ENCODE measurements at places on chromosomes 7 and 10.

DNA sequence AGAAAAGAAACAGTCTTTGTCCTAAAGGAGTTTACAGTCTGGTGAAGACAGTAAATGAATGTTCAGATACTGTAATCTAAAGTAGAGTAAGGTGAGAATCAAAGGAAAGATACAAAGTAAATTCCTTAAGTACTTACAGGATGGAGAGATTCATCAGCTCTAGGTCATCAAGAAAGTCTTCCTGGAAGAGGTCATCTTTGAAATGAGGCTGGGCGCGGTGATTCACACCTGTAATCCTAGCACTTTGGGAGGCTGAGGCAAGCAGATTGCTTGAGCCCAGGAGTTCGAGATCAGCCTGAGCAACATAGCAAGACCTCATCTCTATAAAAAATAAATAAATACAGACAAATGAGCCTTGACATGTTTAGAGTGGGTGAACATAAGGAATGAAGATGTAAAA lies 18.3 kb downstream of the FHIP2A start:
- no peak for DNase-seq

DNA sequence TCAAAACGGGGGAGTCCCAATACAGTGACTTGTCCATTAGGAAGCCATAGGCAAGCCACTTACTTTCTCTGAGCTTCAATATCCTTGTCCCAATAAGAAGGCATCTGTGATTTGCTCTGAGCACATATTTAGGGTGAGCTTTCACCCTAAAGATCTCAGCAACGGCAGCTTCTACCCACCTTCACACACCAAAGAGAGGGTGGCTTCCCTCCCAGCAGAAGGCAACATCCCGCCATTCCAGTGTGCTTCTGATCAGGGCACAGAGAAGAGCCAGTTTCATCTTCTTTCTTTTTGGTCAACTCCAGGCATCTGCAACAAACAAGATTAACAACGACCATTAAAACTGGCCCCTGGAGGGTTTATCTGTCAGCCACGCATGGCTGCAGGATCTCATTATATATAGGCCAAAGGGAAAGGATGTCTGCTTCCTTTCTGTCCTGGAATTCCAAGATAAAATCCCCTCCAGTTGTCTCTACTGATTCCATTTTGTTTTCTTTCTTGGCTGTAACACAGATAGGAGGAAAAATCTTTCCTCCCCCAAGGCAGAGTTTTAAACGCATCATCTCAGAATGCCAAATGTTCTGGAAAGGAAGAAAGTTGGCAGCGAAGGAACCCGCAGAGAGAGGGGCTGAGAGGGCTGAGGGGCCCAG lies 491 bp upstream of the SH2D4B start:
- DNase-seq: no peak

DNA sequence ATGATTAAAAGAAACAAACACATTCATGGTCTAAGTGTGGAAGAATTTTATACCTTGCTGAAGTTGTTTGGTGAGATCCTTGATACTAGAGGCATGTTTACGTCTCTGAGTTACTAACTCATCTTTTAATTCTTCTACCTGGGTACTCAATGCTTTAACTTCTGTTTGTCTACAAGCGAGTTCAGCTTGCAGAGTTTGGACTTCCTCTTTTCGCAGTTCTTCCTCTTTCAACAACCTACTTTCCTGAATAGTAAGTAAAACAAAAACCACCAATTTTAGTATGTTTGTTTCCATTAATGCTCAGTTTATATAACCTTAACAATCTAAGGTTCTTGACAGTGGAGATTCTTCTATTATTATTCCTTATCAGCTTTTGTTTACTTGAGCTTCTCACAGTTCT lies 42.9 kb downstream of the CCDC186 start:
- DNase-seq: no peak

DNA sequence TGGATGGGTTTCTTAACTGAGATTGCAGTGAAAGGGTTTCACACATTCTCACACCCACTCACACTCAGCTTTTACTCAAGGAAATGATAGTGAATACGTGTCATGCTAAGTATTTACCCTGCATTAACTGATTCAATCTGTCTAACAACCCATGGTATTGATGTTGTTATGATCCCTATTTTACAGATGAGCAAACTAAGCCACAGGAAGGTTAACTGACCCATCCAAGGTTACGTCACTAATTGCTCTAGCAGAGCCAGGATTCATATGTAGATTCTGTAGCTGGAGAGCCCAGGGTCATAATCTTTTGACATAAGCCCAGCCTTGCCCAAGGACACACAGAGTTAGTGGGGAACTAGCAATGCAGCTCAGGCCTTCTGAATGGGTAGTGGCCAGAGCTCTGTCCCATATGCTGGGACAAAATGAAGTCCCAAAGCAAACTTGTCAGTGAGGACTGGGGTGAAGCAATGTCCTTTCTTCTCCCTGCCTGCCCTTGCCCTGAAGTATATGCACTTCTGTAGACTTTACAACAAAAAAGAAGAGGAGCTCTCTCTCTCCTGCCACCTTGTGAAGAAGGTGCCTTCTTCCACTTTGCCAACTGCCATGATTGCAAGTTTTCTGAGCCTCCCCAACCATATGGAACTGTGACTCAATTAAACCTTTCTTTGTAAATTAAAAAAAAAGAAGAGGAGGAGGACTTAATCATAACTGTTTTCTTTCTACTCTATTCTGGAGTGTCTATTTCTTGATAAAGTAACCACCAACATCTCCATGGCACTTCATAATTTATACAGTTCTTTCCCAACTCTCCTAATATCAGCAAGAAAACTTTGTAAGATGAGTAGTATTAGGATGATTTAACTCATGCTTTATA lies 4.9 kb upstream of the CYP3A7 start:
- DNase-seq: no peak

DNA sequence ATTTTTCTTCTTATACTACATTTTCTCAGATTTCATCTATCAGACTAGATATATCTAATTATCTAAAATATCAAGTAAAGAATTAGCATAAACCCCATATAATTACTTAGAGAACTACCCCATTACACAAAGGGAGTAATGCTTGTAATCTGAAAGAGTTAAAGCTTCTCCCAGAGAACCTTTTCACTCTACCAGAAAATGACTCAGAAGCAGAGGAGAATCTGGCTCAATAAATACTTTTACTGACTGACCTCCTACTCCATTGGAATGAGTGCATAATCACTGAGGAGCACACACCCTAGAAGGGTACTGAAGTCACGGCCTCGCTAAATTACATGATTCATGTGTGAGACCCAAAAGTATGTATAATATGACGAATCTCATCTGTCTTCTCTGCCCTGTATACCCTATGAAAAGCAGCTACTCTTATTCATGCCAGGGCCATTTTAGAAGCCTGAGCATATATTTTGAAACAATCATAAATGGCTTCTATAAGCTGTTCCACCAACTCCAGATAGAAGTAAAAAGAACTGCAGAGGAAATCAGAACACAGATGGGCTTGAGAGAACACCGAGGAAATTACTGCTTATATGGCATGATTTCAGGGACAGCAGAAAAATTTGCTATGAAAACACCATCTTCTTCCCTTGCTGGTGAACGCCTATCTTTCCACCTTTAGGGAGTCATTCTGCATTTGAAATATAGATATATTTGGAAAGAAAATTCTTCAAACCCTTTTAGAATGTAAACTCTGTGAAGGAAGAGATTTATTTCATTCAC lies 32.7 kb downstream of the DNMBP start:
- peak; percentile 86 for DNase-seq

DNA sequence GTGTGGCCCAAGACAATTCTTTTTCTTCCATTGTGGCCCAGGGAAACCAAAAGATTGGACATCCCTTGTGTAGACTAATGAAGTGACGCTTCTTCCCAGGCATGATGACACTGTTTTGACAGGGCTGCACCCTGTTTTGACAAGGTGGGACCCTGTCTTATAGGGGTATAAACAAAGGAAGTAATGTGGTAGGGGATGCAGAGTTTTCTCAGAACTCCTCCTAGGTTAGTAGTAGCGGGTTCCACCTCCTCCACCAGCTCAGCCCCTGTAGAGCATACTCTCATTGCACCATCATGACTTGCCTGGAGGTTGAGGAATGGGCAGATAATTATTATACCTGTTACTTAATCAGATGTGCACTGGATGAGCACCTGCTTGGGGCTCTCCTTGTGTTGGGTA lies 123.1 kb downstream of the CCNY start:
- no peak for DNase-seq

- no peak for DNase-seq
These were observed 1.4 kb upstream of the DRGX start for GRCh38 chr10:49397036-49397999.

DNA sequence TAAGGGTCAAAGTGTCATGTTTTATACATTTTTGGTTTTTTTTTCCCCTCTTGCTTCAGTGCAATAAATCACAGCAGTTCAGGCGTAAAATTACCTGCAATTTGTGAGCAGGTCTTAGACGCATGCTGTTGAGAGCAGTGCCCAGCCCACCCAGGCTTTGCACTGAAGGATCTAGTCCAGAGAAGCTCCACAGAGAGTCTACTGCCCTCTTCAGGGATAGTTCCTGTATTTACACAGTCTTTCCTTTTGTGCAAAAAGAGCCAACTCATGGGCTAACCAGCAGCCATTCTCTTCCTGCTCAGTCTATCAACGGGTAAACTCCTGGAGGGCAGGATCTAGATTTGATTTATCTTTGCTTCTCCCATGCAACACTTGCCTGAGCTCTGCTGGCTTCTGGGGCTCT lies 82.2 kb upstream of the NAMPT start:
- peak; percentile 23 for DNase-seq

GRCh38 chr7:112790586-112791003 lies 402 bp upstream of the TMEM168 start:
- no peak for DNase-seq

DNA sequence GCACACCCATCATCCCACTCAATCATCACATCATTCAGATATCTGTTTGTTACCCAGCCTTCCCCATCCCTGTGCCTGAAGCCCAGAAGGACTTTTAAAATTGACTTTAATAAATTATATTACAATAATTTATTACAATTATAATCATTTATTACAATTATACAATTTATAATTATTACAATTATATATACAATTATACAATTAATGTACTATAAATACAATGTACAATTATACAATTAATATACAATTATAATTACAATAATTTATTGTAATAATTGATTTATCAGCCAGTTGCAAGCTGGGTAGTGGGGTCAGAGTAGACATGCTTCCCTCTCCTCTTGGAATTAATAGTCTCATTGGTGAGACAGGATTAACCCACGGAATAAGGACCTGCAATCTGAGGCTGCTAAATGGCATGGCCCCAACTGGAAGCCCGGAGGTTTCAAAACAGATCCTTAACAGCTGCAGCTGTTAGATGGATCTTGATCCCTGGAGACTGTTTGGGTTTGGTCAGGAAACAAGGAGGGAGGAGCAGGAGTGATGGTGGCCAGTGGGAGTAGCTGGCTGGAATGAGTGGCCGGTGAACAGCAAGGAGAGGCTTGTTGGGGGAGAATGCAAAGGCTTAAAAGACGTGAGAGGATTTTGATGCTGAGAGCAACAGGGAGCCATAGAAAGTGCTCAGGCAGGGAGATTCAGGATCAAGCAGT lies 402.8 kb upstream of the PODXL start:
- no peak for DNase-seq

- no peak for DNase-seq
These were observed 1034.5 kb upstream of the PHF14 start for GRCh38 chr7:9939176-9939575.

GRCh38 chr10:4506095-4506494 lies 319.9 kb upstream of the AKR1E2 start:
- no peak for DNase-seq

GRCh38 chr7:155464183-155464582 lies 6.3 kb downstream of the EN2 start:
- no peak for DNase-seq

DNA sequence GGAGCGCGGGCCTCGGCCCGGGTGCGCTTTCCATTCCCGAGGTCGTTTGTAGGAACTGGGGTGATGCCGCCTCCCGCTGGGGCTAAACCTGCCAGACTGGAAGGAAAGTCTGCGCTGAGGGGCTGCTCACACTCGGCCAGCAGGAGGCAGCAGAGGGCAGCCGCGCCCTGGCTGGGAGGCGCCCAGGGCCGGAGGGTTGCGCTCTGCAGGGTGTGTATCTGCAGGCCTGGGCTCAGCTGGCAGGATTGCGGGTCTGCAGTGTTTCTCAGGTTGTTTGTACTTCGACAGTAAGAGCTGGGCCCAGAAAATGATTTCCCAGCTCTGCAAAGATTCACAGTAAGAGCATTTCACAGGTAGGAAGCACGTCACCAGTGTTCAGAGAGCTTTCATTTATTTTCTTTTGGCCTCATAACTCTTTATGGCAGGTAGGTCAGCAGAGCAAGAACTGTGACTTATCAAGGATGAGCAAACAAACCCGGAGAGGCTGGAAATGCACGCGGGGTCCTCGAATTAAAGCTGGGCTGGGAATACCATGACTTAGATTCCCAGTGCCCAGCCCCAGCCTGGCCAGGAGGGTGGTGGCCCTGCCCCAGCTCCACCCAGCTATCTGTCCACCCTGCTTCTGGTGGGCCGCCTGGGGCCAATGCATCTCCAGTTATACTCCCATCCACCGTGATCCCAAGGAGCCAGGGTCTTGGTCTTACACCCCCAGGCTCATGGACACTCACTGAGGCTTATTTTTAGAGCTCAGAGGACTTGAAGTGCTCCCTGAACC lies 15.2 kb upstream of the PPP2R2D start:
- peak; percentile 26 for DNase-seq

- no peak for DNase-seq
These were observed 23.4 kb downstream of the SMURF1 start for GRCh38 chr7:99120501-99120900.

DNA sequence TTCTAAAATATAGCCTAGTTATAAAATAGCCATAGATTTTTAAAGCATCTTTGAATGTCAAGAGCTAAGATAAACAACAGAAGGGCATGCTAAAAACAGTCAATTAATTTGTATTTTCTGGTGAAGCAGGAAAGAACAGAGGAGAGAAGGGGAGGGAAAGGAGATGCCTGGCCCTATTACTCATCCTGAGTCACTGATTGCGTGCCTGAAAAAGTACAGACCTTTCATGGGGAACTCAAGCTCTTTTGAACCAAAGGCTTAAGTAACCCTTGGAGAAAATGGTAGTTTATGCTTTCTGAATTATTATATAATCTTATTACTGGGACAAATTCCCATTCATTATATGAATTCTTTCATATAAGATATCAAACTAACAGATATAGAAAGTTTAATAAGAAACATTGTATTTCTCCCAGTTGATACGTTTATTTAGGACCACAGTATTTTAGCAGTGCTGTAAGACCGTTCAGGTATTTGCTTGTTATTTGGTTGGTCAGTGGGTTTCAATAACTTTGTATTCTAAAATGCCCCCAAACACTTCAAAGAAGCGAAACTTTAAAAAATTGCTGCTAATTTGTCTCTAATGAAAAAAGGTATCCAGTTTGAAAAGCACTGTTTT lies 151.3 kb downstream of the HGF start:
- DNase-seq: peak; percentile 81

DNA sequence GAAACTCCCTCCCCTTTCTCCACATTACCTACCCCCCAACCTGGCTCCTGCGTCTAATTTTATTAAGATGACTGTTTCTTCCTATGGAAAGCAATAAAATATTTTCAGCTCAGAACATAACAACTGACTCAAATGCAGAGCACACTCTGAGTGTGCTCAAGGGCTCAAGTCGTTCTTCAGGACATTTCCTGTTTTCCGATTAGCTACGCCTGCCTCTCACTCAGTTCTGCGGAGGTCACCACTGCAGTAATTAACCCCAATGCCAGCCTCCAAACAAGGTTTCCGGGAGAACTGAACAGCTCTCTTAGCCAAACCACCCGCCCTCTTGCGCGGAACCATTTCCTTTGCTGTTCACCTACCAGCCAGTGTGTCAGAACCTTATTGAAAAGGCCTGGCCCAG lies 19.3 kb downstream of the MYOF start:
- DNase-seq: peak; percentile 65

All from RCC 7860 (cell line).